ENCODE measurements at places on chromosomes 2 and 18. TPM values are rescaled to one million over a fixed set of nuclear protein-coding genes. Genes with fewer than 3 reads are reported as not detected.
A peak's percentile ranks its signal among the peaks of the same experiment; 100 is the strongest.

Gene AGXT
- total RNA-seq: not detected

Gene GAREM2
- total RNA-seq: 4.0 TPM

Gene CNOT11
- total RNA-seq: 27.3 TPM

Gene LOXHD1
- total RNA-seq: not detected

Gene FLACC1
- 3.8 TPM for total RNA-seq

Gene CPLX4
- total RNA-seq: not detected

DNA sequence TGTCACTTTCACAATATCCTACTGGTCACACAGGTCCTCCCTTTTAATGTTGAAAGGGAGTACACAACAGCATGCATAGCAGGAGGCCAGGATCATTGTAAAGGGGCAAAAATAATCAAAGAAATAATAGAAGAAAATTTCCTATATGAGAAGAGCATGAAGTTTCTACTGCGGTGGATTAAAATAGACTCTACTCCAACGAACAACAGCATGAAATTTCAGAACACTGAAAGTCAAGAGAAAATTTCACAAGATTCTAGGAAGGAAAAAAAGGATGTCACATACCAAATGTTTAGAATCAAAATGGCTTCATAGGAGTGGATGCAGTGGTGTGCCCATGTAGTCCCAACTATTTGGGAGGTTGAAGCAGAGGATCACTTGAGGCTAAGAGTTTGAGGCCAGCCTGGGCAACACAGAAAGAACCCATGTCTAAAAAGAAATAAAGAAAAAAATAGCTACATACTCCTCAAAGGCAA lies 72.0 kb upstream of the EPAS1 start:
- H3K27me3 ChIP-seq: no peaks in the 10 kb centered on the region
- H3K4me3 ChIP-seq: no peak overlapping the region
- peak overlapping the region; percentile 7 for H3K27ac ChIP-seq
- DNase-seq: no peak
- no peaks in the 10 kb centered on the region for H3K36me3 ChIP-seq

- no peak overlapping the region for H3K4me3 ChIP-seq
- H3K27ac ChIP-seq: peak overlapping the region; percentile 98
- no peak for DNase-seq
Observed at GRCh38 chr2:20457661-20458630, 11.1 kb downstream of the RHOB start.

DNA sequence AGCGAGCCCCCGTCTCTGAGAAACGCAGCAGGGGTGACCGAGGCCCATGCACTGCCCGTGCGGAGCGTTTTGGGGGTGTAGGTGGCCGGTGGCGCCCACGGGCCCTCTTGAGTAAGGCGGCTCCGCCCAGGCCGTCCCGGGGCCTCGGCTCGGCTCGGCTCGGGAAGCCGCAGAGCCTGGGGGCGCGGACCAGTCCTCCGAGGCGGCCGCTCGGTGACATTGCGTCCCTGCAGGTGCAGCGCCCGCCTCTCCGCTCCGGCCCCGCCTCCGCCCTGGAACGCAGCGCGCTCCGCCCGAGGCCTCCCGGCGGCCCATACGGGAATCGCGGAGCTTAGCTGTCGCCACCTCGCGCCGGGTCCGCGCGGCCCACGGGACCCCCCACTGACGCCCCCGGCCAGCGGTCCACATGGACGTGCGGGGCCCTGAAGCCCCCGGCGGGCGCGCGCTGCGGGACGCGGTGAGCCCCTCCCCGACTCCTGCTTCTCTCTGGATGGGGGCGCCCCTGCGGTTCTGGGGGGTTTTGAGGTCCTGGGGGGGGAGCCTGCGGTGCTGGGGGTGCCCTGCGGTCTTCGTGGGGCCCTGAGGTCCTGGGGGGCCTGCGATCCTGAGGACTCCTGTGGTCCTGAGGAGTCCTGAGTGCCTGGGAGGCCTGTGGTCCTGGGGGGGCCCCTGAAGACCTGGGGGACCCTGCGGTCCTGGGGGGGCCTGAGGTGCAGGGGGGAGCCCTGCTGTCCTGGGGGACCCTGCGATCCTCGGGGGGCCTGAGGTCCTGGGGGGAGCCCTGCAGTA lies at the start of gene HSBP1L1:
Gene HSBP1L1 (plus strand): TSS at position 314 of the 789 bp plus-strand sequence. CDS start 93 bp downstream, at position 407.
- no peak for DNase-seq
- peaks cover 11% of the 10 kb centered on the region for H3K36me3 ChIP-seq
- H3K27ac ChIP-seq: peak within 1 kb of the TSS; percentile 69
- H3K4me1 ChIP-seq: peaks cover 20% of the 10 kb centered on the region
- peaks cover 3% of the 10 kb centered on the region for H3K27me3 ChIP-seq
- H3K4me3 ChIP-seq: peak within 1 kb of the TSS; percentile 85

Data from esophagus muscularis mucosa (tissue), 4 donors.